Motor neuron (in vitro differentiated cells): ENCODE measurements at places on chromosomes 12 and 14. TPM values are rescaled to one million over a fixed set of nuclear protein-coding genes. Genes with fewer than 3 reads are reported as not detected.

The AICDA gene
- 0.31 TPM in 1 of 2 replicates, not detected in the other for total RNA-seq

The SELPLG gene
- total RNA-seq, result 0.38 and 0.81 TPM in 2 replicates

The GSKIP gene
- 16.5 and 16.9 TPM in 2 replicates for total RNA-seq

The ATXN3 gene
- total RNA-seq, result 44.7 and 45.1 TPM in 2 replicates

The RTL1 gene
- 12.2 and 13.2 TPM in 2 replicates for total RNA-seq

The ACVR1B gene
- total RNA-seq, result 7.0 and 9.0 TPM in 2 replicates

The PLA2G1B gene
- 0.38 TPM in 1 of 2 replicates, not detected in the other for total RNA-seq

The EPYC gene
- total RNA-seq, result 0.67 and 1.8 TPM in 2 replicates

The MIP gene
- total RNA-seq, result 0.43 TPM in 1 of 2 replicates, not detected in the other

The RD3L gene
- 0.29 TPM in 1 of 2 replicates, not detected in the other for total RNA-seq

The ESPL1 gene
- total RNA-seq, result 0.65 and 0.75 TPM in 2 replicates

The SPSB2 gene
- total RNA-seq, result 12.9 and 13.5 TPM in 2 replicates

The HOXC5 gene
- total RNA-seq, result 6.7 and 7.0 TPM in 2 replicates

The ADAMTS20 gene
- 0.86 and 1.1 TPM in 2 replicates for total RNA-seq

The MYF5 gene
- total RNA-seq, result not detected in 2 replicates

The FGFR1OP2 gene
- 32.1 and 36.9 TPM in 2 replicates for total RNA-seq

The TTC9 gene
- 5.5 and 5.7 TPM in 2 replicates for total RNA-seq

- peak; percentile 71 for ATAC-seq
Observed at GRCh38 chr12:92759634-92760268, 57.0 kb downstream of the PLEKHG7 start.

DNA sequence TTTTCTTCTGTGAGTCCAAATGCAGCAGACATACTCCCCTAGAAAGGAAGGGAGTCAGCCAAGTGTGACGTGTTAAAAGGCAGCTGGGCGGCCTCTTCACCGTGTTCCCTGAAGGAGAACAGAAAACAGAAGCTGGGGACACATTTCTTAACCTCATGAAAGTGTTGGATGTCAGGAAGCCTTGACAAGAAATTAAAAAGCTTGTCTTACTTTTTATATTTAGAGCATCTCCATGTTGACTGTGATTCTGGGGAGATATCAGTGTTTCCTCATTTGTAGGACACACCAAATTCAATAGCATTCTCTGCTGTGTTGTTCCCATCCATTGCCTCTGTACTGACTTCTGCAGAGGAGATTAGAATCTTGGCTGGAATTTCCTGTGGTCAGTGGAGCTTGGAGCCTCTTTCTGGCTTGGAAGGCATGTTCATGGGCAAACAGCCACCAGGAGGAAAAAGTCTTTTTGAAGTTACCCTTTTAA lies 93.7 kb downstream of the RMST start:
- no peak for ATAC-seq

GRCh38 chr12:28460420-28461130 lies 270.3 kb downstream of the CCDC91 start:
- no peak for ATAC-seq

- peak; percentile 77 for ATAC-seq
Observed at GRCh38 chr14:24442240-24443052, at the start of gene SDR39U1. TSS of gene SDR39U1 (minus strand) at chr14:24442776. CDS start at chr14:24442769, 7 bp downstream.

- ATAC-seq, result peak; percentile 95
Observed at GRCh38 chr12:64759035-64759894, at the start of gene GNS. TSS of gene GNS (minus strand) at chr12:64759406. CDS start at chr12:64759276, 130 bp downstream.

DNA sequence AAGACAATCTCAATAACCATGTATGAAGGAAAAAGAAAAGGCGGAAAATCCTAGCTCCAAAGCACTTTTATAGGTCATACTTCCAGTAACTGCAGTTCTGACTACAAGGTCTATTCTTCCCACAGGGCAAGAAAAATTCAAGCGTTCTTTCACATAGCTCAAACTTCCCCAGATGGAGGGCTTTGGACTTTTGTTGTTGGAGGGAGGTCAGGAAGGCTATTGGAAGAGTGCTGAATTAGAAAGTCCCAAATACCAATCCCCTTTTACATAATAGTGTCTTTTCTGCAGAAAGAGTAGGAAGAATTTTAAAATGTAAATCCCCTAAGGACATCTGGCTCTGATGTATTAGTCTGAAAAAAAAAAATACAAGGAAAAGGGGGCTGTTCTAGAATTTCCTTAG lies 309.4 kb downstream of the MDGA2 start:
- no peak for ATAC-seq

GRCh38 chr12:6279631-6280030 lies 30.9 kb upstream of the PLEKHG6 start:
- no peak for ATAC-seq

GRCh38 chr14:95167177-95167576 lies 9.8 kb upstream of the DICER1 start:
- ATAC-seq, result no peak

DNA sequence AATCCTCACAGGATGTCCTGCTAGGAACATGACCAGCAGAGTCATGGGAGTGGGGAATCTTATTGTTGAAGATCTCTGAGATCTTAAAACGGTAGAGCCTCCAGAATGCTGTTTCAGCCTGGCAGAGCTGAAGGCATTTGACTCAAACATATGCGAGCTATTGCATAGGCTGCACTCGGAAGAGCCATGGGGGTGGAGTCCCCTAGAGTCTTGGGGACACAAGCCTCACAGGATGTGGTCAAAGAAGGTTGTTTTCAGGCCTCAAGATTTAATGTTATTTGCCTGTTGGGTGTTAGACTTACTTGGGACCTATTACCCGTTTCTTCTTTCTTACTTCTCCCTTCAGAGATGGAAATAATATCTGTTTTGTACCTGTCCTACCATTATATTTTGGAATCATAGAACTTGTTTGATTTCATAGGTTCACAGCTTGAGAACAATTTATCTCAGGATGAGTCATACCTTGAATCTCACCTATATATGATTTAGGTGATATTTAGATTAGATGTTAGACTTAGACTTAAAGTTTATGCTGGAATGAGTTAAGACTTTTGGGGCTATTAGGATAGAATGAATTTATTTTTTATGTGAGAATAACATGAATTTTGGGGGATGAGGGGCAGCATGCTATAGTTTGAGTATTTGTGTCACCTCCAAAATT lies 172.2 kb upstream of the ATP2B1 start:
- no peak for ATAC-seq

DNA sequence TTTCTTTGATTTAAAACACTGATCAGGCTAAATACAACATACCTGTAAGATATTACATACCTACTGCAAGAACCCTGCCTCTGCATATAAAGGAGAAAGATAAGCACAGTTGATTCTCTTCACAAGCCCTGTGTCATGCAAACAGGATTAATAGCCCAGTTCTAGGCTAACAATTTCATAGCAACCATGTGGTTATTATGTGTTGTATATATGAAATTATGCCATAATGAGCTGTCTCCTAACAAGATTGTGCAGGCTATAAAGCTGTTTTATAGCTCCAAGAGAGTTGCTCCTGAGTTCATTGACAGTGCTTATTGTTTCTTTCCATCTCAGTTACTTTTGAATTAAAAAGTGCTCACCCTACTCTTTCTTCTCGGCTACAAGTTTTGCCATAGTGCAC lies 609.3 kb downstream of the DIO2 start:
- ATAC-seq, result no peak

- ATAC-seq, result no peak
Observed at GRCh38 chr12:101924618-101925017, 47.2 kb downstream of the DRAM1 start.

DNA sequence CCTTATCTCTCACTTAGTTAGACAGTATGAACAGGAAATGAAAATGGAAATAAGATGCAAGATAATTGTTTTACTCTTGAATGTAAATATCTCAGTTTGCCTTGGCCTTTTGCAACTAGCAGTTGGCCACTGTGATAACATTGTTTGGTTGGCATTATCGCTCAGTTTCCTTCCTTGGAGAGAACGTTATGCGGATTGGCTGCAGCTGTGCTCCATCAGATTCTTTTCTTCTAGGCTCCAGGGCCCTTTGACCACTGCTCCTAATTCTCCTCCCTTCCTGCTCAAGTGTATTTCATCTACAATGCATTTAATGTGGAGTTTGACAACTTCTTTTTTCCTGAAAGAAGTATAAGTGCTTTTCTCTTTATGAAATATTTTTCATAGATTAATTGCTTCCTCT lies 284.2 kb downstream of the ADAMTS20 start:
- no peak for ATAC-seq

DNA sequence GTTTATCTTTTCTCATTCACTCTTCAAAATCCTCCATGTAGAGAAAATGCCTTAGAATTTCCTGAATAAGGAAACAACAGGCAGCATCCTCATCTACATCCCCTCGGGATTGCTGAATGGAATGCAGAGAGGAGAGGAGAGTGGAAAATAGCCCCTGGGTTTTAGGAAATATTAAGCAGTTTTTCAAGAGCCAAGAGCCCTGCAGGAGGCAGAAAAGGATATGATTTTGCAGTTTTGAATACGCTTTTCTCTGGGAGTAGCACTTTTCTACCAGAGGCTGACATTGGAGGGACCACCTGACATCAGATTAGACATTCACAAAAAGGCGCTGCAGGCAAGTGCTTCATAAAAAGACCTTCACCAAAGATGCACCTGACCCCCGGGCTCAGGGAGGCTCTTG lies 362.2 kb upstream of the SFSWAP start:
- ATAC-seq, result peak; percentile 27

DNA sequence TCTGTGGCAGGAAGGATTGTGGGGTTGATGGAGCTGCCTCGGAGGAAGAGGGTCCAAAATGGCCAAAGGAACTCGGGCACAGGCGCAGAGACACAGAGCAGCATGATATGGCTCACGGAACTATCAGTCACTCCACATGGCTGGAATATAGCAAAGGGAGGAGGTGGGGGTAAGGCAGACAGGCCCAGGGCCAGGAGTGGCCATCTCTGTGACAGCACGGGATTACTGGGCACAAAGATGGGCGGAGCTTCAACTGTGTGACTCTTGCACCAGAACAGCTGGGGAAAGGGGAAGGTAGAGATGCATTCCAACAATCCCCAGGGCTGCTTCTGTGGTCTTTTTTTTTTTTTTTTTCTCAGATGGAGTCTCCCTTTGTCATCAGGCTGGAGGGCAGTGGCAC lies 24.8 kb upstream of the EML1 start:
- peak; percentile 59 for ATAC-seq

DNA sequence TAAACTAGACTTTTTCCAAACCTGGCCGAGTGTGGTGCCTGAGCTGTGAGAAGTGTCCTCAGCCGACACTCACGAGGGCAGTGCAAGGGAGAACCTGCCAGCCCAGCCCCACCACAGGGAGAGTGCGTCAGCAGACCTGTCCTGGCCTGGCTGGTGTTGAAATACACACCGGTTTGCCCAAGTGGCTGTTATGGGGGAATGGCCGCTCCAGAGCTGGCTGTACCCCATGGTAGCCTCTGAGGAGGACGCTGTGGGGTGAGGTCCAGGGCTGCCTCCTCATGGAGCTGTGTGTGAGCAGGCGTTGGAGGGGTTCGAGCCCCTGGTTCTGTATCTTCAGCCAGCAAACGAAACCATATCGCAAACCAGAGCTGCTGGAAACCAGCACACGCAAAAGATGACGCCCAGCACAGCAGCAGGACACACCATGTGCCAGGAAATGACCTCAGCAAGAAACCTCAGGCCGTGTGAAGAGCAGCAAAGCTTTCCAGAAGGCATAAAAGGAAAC lies 9.4 kb downstream of the ANKRD9 start:
- no peak for ATAC-seq

GRCh38 chr12:83123039-83123438 lies 436.3 kb downstream of the TMTC2 start:
- ATAC-seq, result peak; percentile 88

GRCh38 chr12:126734710-126735109 lies 1532.3 kb upstream of the TMEM132C start:
- no peak for ATAC-seq

DNA sequence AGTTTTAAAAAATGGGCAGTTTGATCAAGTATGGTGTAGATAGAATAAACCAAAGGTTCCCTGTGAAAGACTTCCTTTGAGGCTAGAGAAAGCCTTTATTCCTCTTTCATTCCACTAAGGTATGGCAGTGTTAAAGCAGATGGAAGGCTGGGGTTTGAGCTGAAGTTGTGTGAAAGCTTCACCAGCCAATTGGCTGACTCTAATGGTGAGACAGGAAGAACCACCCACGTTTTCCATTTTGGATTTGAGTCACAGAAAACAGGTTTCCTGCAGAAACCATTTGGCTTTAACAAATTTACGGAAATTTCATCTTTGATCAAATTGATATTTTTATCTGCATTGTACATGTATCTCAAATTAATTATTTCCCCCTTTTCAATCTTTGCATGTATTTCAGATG lies 455.0 kb downstream of the PCNX1 start:
- no peak for ATAC-seq

- no peak for ATAC-seq
Observed at GRCh38 chr12:68455691-68456345, 123.7 kb upstream of the MDM1 start.

DNA sequence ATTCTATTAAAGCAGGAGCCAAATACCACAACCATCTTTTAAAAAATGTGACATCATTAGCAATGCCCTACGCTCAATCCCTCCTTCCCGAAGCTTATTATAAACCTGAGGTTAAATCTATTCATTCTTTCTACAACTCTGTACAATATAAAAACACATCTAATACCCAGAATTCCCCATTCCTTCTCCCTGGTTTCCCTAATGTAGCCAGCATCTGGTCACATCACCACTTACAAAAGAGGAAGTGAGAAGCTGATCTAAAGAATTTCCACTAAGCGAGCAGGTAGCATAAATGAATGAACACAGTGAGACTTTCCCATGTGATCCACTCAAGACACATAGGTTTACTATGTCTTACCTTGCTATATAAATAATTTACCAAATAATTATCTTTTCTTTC lies 90.4 kb downstream of the LRP6 start:
- ATAC-seq, result no peak

DNA sequence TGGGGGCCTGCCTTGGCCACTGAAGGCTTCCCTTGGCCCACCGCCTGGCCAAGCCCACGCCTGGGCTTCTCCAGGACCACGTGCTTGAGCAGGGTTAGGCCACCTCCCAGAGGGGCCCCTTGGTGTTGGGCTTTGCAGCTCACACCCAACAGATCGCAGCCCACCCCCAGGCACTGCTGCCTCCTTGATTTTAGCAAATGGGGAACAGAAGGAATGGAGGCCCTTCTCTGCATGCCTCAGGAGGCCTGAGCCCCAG lies 23.3 kb downstream of the RAB35 start:
- peak; percentile 4 for ATAC-seq

GRCh38 chr14:95444132-95445129 lies 72.0 kb downstream of the SYNE3 start:
- ATAC-seq, result no peak

DNA sequence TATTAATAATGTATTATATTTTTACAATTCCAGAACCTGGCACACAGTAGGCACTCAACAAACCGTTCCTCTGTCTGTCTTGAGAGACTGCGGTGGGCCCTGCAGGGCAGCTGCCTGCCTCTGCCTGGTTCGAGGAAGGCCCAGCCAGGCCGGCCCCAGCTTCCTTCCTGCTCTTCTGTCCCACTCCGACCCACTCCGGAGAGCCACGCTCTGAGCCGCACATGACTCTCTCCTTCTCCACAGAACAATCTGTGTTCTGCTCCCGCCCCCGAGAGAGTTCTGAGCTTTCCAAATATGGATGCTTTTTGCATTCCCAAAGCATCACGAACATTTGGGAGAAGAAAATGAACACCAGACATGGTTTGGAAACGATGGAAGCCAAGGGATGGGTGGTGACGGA lies 57.3 kb downstream of the TTC7B start:
- ATAC-seq, result no peak

GRCh38 chr12:6963016-6963731 lies 7.3 kb downstream of the PHB2 start:
- ATAC-seq, result no peak
